Bone marrow (tissue), 2 donors: ENCODE measurements at places on chromosomes 7 and 10.

- no peak for DNase-seq
These were observed 5.6 kb upstream of the PPP1R35 start for GRCh38 chr7:100441641-100442535.

GRCh38 chr7:44531421-44532380, 9.4 kb downstream of the NPC1L1 start:
- no peak for DNase-seq

DNA sequence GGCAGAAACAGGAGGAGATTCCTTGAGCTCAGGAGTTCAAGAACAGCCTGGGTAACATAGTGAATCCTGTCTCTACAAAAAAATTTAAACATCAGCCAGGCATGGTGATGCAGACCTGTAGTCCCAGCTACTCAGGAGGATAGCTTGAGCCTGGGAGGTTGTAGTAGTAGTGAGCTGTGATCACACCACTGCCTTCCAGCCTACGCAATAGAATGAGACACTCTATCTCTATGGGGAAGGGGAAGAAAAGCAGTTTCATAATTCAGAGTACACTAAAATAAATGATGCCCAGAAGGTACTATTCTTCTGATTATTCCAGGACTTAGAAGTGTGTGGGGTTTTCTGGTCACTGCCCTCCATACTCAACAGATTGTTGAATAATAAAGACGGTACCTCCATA, 177.3 kb downstream of the KMT2E start:
- no peak for DNase-seq

- no peak for DNase-seq
These were observed 244.8 kb downstream of the BAMBI start for GRCh38 chr10:28922127-28922526.

DNA sequence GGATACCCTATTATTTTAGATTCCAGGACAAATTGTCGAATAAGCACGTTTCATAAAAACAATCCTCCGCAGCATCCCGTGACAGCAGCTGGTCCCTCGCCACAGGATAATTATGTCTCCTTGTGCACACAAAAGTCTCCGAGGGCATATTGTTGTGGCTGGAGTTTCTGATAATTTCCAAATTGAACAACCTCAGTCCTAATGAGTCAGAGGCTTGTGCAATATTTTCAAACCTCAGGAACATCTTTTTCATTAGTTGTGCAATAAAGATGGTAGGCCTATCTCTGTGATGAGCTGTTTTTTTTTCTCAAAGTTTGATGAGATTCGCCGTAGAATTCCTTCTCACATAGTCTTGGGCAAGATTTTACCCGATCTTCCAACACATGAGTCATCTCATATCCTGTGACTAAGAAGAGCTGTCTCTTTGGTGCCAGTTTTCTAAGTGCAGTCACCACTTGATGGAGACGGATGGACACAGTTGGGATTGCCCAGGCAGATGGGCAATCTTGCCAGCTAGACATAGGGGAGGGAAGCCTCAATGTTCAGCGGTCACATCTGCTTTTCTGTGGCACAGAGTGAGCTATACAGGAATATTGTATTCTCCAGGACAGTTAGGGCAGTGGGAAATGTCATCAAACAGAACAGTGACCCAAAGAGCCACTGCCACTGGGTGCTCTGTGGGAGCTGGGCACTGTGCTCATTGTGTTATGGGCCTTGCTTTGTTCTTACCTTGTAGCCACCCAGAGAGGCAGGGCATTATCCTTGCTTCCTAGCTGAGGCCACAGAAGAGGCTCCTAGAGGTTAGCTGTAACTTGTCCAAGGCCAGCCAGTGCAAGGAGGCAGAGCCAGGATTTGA, 7.8 kb downstream of the HTRA1 start:
- DNase-seq: no peak

GRCh38 chr10:52752261-52752660, 20.3 kb downstream of the MBL2 start:
- DNase-seq: no peak

- DNase-seq: no peak
These were observed 29.9 kb upstream of the PBLD start for GRCh38 chr10:68362590-68362989.

GRCh38 chr7:19118636-19119371, 1.4 kb upstream of the TWIST1 start:
- no peak for DNase-seq

GRCh38 chr10:128859738-128860386, 607.2 kb upstream of the MGMT start:
- DNase-seq: no peak

- DNase-seq: no peak
These were observed 167.7 kb downstream of the SEMA3D start for GRCh38 chr7:85019176-85019575.

GRCh38 chr7:137169282-137169698, 174.2 kb downstream of the PTN start:
- no peak for DNase-seq

DNA sequence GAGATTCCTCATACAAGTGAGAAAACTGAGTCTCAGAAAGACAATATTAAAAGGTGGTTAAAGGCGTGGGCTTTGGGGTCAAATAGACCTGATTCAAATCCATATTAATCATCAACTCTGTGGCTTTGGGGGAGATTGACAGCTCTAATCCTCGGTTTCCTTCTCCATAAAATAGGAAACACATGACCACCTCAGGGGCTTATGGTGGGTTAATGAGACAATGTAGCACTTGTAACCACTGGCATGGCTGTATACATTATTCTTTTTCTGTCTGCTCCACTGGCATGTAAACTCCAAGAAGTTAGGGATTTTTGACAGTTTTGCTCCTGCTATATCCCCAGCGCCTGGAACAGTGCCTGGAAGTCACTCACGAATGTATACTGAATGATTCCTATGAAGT, 120.8 kb upstream of the GAD2 start:
- DNase-seq: no peak

DNA sequence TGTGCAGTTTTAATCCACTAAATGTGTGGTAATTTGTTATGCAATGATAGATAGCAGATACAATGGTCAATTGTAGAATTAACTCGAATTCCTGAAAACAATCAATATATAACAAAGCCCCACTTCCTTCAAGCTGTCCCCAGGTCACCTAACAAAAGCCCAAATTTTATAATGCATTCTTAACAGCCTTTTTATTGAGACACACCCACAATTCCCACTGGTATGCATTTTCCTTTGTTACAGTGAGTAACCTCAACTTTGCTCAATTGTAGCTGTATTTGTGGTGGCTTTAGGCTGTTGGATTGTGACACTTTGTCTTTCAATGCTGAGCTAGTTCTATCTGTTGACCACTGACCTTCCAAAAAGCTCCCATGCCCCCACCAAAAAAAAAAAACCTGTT, 279.8 kb upstream of the CACNA2D1 start:
- no peak for DNase-seq

DNA sequence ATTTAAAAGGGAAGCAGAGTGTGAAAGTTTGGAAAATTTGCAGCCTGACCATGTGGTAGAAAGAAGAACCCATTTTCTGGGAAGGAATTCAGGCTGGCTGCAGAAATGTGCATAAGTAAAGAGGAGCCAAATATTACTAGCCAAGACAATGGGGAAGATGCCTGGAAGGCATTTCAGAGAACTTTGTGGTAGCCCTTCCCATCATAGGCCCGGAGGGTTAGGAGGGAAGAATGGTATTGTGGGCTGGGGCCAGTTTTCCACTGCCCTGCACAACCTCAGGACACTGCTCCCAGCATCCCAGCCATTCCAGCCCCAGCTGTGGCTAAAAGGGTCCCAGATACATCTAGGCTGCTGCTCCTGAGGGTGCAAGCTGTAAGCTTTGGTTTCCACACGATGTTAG, 278.5 kb upstream of the BMPER start:
- no peak for DNase-seq

GRCh38 chr10:3500408-3500856, 284.6 kb downstream of the KLF6 start:
- no peak for DNase-seq

DNA sequence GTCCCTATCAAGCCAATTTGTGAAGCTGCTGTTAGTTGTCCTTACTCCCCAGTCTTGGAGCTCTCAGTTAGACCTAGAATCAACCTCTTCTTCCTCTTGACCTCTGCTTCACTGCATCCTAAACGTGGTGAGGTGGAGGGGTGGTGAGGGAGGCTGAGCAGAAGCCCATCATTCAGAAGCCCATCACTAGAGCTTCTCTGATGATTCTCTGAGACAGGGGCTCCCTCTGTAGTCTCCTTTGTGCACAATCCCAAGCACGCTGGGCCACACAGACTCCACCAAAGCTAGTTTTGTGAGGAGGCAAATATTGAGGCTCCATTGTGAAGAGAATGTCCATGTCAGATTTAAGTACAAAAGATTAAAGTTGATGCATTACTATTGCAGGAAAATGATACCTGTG, 163.8 kb upstream of the PRSS1 start:
- peak; percentile 61 for DNase-seq

- DNase-seq: no peak
These were observed 45.4 kb upstream of the MACROH2A2 start for GRCh38 chr10:70007116-70007820.

DNA sequence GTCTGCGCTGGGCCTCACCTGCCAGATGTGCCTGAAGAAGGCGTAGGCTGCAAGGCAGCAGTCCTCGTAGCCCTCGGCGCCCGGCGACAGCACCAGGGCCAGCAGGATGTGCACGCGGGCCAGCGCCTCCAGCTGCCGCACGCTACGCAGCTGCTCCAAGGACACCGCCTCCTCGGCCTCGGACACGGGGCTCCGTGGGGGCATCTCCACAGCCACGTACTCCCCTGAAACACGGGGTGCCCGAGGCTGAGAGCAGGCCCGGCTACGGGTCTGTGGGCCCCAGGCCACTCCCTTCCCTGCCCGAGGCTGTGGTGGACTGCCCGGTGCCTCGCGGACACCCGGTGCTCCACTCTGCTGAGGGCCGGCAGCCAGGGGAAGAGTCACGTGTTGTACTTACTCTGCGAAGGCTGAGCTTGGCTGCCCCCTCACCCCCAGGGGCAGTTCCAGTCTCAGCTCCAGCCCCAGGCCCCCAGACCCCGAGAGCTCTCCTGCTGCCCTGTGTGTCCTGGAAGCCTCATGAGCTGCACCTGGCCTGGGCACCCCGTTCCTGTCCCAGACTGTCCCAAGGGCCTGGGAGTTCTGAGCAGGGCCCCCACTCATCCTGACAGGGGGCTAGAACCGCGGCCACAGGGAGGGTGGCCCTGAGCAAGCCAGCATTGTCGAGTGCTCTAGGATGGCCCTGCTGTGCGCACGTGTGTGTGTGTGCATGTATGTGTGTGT, 62.8 kb downstream of the CFAP46 start:
- DNase-seq: no peak

GRCh38 chr10:30554440-30554825, 75.1 kb downstream of the LYZL2 start:
- DNase-seq: no peak

DNA sequence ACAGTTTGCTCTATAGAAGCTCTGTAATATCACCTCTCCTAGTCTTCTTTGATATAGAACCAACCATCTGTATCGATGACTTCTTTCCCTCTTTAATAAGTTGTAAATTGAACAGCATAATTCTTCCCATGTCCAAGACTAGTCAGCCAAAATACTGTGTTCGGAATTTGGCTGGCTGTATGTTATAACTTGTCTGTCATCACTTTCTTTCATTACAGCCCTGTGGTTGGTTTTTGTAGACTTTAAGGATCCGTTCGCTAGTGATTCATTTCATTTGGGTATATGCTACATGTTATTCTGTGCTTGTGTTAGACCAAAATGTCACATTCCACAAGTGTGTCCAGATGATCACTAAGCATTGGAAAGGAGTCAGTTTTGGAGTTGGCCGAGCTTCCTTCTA, 155.4 kb upstream of the ITGB1 start:
- DNase-seq: no peak

- DNase-seq: no peak
These were observed 12.8 kb downstream of the MEIG1 start for GRCh38 chr10:14971867-14972448.

DNA sequence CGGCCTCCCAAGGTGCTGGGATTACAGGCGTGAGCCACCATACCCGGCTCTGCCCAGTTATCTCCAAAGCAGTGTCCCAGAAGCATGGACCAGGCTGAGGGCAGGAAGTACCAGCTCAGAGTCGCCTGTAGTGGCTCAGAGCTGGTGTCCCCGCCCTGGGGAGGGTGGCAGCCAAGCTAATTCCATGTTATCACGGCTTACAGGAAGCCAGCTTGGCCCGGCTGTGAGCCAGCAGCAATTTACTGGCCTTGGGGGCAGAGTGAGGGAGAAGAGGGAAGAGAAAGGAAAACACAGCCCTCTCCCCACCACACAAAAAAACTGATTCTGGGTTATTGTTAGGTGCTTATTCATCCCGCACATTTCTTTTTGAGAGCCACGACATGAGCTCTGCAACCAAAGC, 88.1 kb downstream of the HIP1 start:
- no peak for DNase-seq

DNA sequence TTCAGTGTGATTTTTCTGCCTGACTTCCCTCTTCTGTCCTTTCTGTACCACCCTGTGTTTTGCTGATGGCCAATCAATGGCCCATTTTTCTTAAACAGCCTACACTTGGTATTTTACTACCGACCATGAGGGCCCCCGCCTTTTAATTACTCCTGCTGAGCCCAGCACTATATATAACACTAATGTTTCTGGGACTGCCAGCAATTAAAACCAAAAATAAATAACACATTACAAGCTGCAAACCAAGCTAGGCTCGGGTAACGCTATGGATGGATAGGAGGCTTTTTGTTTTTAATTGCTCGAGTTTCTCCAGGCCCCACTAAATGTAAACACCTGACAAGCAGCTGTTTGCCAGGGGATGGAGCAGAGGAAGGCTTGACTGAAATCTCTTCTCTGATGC, 915.4 kb upstream of the AUTS2 start:
- no peak for DNase-seq

GRCh38 chr7:93663561-93664299, 89.2 kb upstream of the CALCR start:
- no peak for DNase-seq

DNA sequence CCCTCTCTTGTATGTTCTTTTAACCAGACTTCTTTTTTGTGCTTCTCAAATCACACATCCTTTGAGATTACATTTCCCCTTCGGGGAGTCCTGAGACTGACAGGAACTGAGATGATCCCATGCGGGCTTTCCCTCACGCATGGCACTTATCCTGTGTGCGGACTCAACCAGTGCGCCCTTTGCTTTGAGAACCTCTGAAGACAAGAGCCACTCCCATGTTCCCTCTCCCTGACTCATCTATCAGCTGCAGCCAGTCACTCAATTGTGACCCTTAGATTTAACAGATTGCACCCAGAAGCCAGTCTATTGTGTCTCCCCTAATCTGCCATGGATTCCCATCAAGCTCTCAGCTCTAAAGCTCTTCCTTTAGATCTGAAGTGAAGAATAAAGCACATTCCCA, 353.9 kb upstream of the MEOX2 start:
- no peak for DNase-seq

GRCh38 chr10:36547965-36548364, 577.4 kb upstream of the ANKRD30A start:
- no peak for DNase-seq

GRCh38 chr7:25259487-25260243, 31.4 kb upstream of the NPVF start:
- DNase-seq: peak; percentile 27

GRCh38 chr10:26064106-26064505, 130.1 kb downstream of the MYO3A start:
- no peak for DNase-seq

DNA sequence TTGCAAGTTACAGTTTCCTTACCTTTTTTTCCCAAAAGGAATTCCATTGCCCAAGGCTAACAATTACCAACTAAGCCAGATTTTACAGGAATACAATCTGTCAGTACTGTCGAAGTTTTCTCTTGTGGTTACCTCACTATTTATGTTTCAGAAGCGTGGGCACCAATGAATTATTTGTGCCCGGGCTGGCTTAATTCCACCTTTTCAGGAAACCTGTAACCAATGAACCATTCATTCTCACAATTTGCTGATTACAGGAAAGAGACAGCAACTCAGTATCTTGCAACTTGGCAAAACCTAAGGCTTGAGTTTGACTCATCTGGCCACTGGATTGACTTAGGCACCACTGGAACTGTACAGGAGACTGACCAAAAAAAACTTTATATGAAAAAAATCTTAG, 485.6 kb downstream of the INHBA start:
- DNase-seq: no peak
